ENCODE measurements at places on chromosomes 3 and 15.

DNA sequence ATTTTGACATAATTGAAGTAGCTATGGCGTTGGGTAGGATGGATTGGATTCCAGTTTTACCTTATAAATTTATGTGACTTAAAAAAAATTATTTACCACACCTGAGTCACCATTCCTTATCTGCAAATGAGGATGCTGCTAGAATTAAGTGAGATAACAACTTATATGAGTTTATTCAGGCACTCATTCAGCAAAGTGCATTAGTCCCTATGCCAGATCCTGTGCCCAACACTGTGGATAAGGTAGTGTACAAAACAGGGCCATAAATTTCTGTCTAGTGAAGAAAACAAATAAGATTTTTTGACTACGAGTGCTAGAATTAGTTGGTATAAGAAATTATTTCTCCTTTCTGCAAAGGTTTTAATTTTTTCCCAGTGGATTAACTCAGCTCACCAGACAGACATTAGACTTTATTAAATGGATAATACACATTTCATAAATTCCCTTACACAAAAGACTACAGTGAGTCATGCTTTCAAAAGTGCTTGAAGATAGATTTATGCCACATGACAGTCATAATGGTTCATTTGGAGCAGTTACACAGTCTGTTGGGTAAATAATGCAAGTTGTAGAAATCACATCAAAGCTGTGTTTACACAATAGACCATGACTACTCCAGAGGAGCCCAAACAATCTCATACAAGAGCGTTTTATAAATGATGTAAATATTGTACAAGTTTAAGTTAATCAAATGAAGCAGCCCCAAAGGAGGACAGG lies 129.9 kb upstream of the TGFBR2 start:
- DNase-seq, result no peak

- DNase-seq, result no peak
Observed at GRCh38 chr3:20125897-20126296, 60.1 kb downstream of the SGO1 start.

DNA sequence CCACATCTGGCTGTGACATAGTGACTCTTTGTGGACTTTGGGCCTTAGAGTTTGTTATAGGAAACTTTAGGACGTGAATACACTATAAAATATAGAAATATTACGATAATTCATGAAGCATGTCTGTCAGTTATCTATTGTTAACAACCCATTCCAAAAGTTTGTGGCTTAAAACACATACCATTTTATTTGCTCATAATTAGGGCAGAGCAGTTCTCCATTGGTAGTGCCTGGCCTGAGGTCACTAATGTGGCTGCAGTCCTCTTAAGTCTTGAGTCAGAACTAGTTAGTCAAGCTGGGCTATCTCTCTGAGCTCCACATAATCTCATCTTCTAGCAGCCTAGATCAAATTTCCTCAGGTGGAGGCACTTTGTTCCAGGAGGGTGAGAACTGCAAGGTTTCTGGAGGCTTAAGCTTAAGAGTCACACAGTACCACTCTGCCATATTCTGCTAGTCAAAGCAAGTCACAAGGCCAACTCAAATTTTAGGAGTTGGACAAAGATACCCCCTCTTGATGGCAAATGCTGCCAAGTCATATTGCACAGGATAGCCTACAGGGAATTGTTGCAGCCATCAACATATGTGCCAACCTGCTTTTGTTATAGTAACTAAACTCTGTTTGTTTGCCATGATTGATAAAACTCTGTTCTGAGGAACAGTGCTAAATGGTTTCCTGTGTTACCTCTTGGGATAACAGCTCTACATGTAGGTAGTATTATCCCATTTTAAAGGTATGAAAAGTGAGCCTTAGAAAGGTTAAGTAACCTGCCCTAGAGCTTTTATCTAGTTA lies 8.7 kb downstream of the ATXN7 start:
- DNase-seq, result no peak

- no peak for DNase-seq
Observed at GRCh38 chr3:192215-192929, 4.2 kb upstream of the CHL1 start.

Data from activated effector memory CD4-positive, alpha-beta T cell treated with anti-CD3 and anti-CD28 coated beads, Interleukin-2, amount 50 U/mL, for 16 hours (primary cell).